IPS DF 6.9 (cell line): ENCODE measurements at places on chromosomes 12 and 14.

DNA sequence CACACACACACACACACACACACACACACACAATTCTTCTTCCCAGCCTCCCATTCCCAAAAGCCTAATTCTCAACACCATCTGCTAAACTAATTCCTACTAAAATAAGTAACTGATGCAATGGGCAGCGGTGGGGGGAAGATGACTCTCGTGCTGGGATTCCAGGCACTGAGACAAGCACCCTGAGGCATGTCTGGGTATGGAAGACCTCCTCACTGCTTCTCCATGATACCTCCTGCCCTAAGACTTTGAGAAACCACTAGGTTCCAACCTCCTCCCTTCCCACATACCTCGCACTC is 789 bp upstream of the VWF start:
- H3K4me3 ChIP-seq = no peak overlapping the region
- H3K27me3 ChIP-seq = no peaks in the 10 kb centered on the region; the same call in 1 of the 2 replicates
- no peaks in the 10 kb centered on the region for H3K36me3 ChIP-seq
- peaks cover 3% of the 10 kb centered on the region for H3K4me1 ChIP-seq

- H3K4me1 ChIP-seq = no peaks in the 10 kb centered on the region; the same call in 1 of the 2 replicates
- DNase-seq = no peak
- H3K27me3 ChIP-seq = no peaks in the 10 kb centered on the region
- H3K36me3 ChIP-seq = no peaks in the 10 kb centered on the region
- H3K4me3 ChIP-seq = no peak overlapping the region
- no peak overlapping the region for H3K27ac ChIP-seq
Measured at GRCh38 chr14:56989359-56989758, 179.1 kb upstream of the OTX2 start.

DNA sequence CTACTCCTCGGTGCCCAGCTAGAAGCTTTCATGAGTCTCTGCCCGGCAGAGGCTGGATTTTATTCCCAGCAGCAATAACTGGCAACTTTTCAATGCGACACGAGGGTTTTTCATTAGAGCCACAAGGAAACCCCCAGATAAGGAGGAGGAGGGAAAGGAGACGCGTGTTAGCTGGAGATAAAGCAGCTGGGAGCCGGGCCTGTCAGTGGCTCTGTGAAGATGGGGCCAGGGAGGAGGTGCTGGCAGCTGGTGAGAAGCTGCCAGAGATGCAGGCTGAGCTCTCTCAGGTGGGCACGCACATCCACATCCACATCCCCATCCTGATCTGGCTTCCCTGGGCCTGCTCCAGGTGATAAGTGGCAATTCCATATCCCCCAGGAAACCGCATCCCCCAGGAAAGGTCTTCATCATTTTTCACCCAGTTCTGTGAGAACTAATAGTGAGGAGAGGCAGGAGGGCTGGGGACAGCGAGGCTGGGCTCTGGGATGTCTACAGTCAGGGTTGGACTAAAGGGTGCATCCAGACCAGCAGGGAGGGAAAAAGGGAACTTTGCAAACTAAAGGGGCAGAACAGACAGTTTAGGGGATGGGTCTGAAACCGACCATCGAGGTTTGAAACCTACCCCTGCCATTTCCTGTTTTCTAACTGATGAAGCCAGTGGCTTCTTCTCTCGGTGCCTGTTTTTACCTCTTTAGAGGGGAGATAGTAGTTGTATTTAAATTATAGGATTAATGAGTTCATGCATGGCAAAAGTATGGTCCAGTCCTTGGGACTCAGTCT is 413.2 kb downstream of the DPF3 start:
- H3K4me1 ChIP-seq = peaks cover 2% of the 10 kb centered on the region; the same call in 1 of the 2 replicates
- H3K27ac ChIP-seq = no peak overlapping the region
- DNase-seq = no peak
- H3K4me3 ChIP-seq = no peak overlapping the region

DNA sequence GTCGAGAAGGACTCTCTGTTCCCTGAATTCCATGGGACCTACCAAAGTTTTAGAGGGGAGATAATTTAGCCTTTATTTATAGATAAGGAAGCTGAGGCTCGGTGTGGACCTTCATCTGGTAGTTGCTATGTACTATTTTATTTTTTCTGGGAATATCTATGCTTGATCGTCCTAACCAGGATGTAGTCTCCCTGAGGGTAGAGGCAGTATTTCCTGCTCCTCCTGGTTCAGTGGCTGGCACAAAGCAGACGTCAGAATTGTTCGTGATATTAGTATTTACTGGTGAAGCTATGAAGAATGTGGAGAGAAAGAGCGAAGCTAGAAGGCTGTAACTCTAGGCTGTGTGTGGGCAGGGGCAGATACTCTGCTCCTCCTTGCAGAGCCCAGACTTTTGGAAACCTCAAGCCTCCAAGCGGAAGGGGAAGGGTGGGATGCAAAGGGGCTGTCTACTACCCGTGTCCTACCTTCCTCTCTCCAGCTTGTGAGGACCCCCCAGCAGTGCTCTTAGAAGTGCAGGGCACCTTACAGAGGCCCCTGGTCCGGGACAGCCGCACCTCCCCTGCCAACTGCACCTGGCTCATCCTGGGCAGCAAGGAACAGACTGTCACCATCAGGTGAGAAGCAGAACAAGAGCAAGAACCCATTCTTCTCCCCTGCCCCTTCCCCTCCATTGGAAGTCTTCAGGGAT is 1.4 kb downstream of the LRP10 start:
- H3K36me3 ChIP-seq = peaks cover 10% of the 10 kb centered on the region; the same call in 1 of the 2 replicates
- no peak overlapping the region; the same call in 1 of the 2 replicates for H3K4me3 ChIP-seq
- H3K27me3 ChIP-seq = no peaks in the 10 kb centered on the region
- no peaks in the 10 kb centered on the region for H3K4me1 ChIP-seq

- no peaks in the 10 kb centered on the region for H3K27me3 ChIP-seq
- H3K4me1 ChIP-seq = no peaks in the 10 kb centered on the region
- H3K4me3 ChIP-seq = no peak overlapping the region
- DNase-seq = no peak
Measured at GRCh38 chr12:130969223-130969622, 15.5 kb downstream of the ADGRD1 start.

- H3K27me3 ChIP-seq = no peaks in the 10 kb centered on the region
- no peaks in the 10 kb centered on the region for H3K36me3 ChIP-seq
- DNase-seq = no peak
- no peak overlapping the region for H3K4me3 ChIP-seq
- no peak overlapping the region for H3K27ac ChIP-seq
Measured at GRCh38 chr12:82426081-82426480, 67.8 kb downstream of the METTL25 start.

GRCh38 chr14:95998656-95999055 is 40.5 kb upstream of the C14orf132 start:
- H3K36me3 ChIP-seq = no peaks in the 10 kb centered on the region
- H3K27me3 ChIP-seq = no peaks in the 10 kb centered on the region
- H3K27ac ChIP-seq = no peak overlapping the region
- DNase-seq = no peak

DNA sequence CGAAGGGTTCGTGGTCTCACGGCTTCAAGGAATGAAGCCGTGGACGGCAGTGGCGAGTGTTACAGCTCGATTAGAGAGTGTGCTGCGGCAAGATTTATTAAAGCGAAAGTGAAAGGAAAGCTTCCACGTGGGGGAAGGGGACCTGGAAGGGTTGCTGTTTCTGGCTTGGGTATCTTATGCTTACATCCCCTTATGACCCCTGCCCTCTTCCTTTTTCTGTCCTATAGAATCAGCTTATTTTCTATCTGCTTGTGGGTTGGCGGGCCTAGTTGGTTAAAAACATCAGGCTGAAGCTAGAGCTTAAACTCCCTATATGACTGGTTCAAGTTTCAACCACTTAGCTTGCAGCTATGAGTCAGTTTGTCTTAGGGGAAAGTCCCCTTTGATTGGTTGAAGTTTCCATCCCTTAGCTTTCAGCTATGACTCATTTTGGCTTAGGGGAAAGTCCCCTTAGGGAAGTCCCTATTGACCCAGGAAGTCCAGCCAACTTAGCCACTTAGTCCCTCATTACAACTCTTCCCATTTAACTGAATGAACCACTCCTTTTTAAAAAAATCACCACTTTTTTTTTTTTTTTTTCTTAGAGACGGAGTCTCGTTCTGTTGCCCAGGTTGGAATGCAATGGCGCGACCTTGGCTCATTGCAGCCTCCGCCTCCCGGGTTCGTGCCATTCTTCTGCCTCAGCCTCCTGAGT is 1494.7 kb upstream of the TMEM132C start:
- H3K27me3 ChIP-seq = no peaks in the 10 kb centered on the region
- H3K36me3 ChIP-seq = no peaks in the 10 kb centered on the region
- no peak overlapping the region for H3K4me3 ChIP-seq
- H3K27ac ChIP-seq = no peak overlapping the region
- DNase-seq = no peak

DNA sequence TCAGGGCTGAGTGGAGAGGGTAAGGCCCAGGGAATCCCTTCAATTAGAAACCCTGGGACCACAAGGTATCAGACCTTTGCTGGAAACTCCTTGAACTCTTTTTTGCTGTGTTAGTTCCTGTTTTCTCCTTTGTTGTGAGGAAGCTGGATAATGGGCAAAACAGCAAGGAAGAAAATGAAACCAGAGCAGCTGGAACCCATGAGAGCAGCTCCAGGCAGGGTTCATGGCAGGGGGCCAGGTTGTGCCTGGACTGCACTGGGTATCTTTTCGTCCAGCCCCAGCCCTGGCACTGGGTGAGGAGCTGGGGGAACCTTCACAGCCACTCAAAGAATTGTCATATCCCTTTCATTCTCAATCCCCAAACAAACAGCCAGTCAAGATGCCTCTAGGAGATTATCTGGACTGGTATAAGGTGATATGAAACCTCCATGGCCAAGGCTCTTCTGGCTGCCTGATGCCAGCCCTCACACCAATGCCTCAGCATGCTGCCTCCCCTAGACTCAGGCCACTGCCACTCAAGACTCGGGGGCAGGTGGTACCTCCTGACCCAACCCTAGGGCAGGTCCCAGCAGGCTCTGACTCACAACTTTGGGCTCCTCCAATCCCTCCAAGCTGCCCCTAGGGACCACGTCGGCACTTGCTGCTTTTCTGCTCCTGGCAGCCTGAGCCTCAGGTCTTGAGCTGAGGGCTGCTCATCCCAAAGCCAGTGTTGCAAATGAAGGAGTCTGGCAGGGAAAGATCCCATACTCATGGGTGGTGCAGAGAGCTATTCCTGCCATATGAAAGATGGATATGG is 16.5 kb downstream of the FAM186B start:
- no peak overlapping the region for H3K27ac ChIP-seq
- no peak overlapping the region for H3K4me3 ChIP-seq
- no peaks in the 10 kb centered on the region for H3K4me1 ChIP-seq
- no peak for DNase-seq
- H3K27me3 ChIP-seq = no peaks in the 10 kb centered on the region

GRCh38 chr14:98008381-98009113 is 1211.4 kb downstream of the VRK1 start:
- no peaks in the 10 kb centered on the region for H3K4me1 ChIP-seq
- DNase-seq = no peak
- no peak overlapping the region for H3K4me3 ChIP-seq
- no peaks in the 10 kb centered on the region for H3K36me3 ChIP-seq

GRCh38 chr12:29229158-29229505 is 80.1 kb downstream of the FAR2 start:
- DNase-seq = no peak
- H3K4me3 ChIP-seq = no peak overlapping the region
- H3K36me3 ChIP-seq = no peaks in the 10 kb centered on the region
- no peaks in the 10 kb centered on the region for H3K27me3 ChIP-seq

DNA sequence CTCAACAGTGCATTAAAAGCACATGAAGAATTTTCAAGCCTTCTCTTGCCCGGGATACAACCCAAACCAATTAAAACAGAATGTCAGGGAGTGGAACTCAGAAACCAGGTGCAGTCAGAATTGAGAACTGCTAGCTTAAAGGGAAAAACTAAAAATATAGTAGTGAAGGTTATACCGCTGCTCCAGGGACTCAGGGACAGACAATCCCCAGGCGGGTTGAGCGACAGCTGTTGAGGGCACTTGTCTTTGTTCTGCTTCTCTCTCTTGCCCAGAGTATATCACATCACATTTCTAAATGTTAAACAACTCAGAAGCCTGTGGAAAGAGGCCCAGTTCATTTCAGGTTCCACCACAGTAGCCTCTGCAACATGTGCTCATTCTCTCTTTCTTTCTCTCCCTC is 93.1 kb downstream of the SLC5A8 start:
- H3K27ac ChIP-seq = no peak overlapping the region
- H3K36me3 ChIP-seq = no peaks in the 10 kb centered on the region
- H3K27me3 ChIP-seq = no peaks in the 10 kb centered on the region
- DNase-seq = no peak

GRCh38 chr14:65117769-65118745 is 15.7 kb upstream of the MAX start:
- no peak overlapping the region for H3K4me3 ChIP-seq
- H3K36me3 ChIP-seq = no peaks in the 10 kb centered on the region
- DNase-seq = no peak
- H3K27me3 ChIP-seq = no peaks in the 10 kb centered on the region
- H3K27ac ChIP-seq = no peak overlapping the region

GRCh38 chr14:36176524-36176923 is at the start of gene PTCSC3:
PTCSC3 (minus strand) TSS chr14:36176722.
- H3K4me3 ChIP-seq = no peak within 1 kb of the TSS
- DNase-seq = no peak
- H3K36me3 ChIP-seq = no peaks in the 10 kb centered on the region
- H3K27ac ChIP-seq = no peak within 1 kb of the TSS
- H3K4me1 ChIP-seq = no peaks in the 10 kb centered on the region

- no peak overlapping the region for H3K4me3 ChIP-seq
- no peak for DNase-seq
- no peaks in the 10 kb centered on the region for H3K36me3 ChIP-seq
- H3K27me3 ChIP-seq = no peaks in the 10 kb centered on the region
Measured at GRCh38 chr14:65632487-65632886, 220.0 kb downstream of the FUT8 start.

DNA sequence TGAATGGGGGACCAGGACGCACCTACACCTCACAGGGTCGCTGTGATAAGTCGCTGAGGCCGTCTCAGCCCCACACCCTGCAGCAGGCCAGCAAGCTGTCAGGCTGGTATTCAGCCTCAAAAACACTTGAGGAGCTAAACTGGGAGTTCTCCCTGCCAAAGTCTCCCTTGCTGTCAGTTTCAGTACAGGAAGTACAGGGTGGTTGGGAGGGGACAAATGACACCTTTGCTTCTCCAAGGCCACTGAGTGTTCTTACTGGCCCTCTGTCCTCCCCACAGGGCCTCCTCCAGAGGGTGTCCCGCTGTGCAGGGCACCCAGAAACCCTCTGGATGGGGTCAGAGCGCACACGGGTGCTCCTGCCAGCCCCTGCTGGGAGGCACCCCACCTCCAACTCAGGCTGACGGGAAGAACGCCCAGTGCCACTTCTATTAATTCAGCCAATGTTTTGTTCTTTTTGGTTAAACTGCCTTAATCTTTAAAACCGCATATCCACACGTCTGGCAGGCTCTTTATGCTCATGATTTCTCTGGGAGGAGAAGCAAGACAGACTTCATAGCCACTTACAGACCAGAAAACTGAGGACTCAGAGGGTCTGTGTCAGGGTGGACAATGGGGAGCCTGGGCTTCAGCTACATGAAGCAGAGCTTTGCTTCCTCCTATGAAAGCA is 75.9 kb downstream of the ITPK1 start:
- H3K4me3 ChIP-seq = no peak overlapping the region
- no peaks in the 10 kb centered on the region; the same call in 1 of the 2 replicates for H3K36me3 ChIP-seq
- H3K27ac ChIP-seq = no peak overlapping the region
- DNase-seq = no peak
- peaks cover 24% of the 10 kb centered on the region for H3K4me1 ChIP-seq

- DNase-seq = no peak
- no peak overlapping the region for H3K4me3 ChIP-seq
- no peak overlapping the region for H3K27ac ChIP-seq
- H3K36me3 ChIP-seq = no peaks in the 10 kb centered on the region
Measured at GRCh38 chr14:100031506-100032281, 33.5 kb upstream of the EVL start.

GRCh38 chr14:23047034-23047634 is 5.1 kb downstream of the PSMB11 start:
- no peaks in the 10 kb centered on the region; the same call in 1 of the 2 replicates for H3K4me1 ChIP-seq
- DNase-seq = no peak
- no peak overlapping the region for H3K27ac ChIP-seq
- H3K27me3 ChIP-seq = no peaks in the 10 kb centered on the region
- H3K4me3 ChIP-seq = no peak overlapping the region
